K562 (cell line): ENCODE measurements at places on chromosomes 5 and 9.
A peak's percentile ranks its signal among the peaks of the same experiment; 100 is the strongest.

DNA sequence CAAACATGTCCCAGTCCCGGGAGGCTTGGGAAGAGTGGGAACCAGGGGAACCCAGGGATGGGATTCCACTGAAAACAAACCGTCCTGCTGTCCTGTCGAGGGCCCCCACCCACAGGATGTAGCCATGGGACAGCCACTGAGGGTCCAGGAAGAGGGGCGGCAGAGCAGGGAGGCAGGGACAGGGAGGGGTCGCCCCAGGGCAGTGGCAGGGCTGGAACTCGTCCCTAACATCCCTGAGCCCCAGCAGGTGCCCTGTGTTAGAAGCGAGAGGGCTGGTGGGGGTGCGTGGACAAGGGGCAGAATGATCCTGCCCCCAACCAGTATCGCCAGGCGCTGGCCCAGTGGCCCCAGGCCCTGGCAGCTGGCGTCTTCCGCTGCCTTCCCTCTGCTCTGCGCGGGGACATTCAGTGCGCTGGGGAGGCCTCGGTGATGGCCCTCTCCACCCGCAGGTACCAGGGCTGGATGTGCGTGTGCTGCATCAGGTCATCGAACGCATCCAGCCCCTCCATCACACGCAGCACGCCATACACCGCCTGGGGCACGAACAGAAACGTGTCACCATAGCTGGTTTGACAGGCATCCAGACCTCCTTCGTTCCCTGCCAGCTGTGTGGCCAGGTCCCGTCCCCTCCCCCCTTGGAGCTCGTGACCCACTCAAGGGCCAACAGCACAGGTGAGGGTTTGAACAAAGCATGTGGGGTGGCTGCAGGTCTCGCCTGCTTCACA, 6.6 kb downstream of the PTGES2 start:
- DNase-seq, result no peak

GRCh38 chr9:101201630-101202029, 173.1 kb downstream of the PLPPR1 start:
- DNase-seq, result no peak

DNA sequence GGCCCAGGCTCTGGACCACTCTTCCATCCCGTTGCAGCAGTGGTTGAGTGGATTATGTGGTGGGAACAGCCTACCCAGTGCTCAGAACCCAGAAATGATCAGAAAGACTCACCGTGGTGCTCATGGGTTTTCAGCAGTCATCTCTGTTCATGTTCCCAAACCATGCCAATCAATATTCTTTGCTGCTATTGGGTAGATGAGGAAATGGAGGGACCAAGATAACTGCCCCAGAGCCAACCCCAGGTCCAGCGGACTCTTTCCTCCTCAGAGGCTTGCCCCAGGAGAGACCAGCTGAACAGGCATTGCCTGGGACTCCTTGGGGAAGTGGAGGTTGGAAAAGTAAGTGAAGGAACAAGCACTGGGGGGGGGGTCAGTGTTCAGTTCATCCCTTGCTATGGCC, 38.1 kb downstream of the ALG2 start:
- no peak for DNase-seq

DNA sequence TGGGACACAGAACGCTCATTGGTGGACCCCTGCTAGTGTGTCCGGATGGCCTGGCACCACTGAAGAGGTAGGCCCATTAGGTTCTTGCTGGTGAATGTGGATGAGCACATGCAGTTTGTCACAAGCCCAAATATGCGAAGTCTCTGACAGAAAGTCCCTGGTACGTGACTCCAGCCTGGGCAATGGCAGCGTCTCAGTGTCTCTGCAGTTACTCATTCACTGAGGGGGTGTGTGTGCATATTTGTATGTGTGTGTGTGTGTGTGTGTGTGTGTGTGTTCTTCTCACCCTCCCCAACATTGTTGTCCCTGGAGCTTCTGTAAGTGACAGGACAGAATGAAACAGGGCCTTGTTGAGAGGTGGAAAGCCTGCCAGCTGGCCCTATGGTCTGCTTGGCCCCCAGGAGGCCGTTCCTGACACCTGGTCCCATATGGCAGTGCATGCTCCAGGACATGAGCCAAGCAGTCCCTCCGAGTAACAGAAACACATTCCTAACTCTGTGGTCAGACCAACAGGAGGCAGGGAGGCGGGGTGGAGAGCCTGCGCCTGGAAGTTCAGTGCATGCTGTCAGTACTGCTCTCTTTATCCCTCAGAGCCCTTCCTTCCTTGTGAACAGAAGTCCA, 169.9 kb downstream of the SLC28A3 start:
- DNase-seq, result peak; percentile 6

GRCh38 chr9:71119746-71120145, 1.7 kb downstream of the TRPM3 start:
- no peak for DNase-seq

- no peak for DNase-seq
These were observed 753.3 kb downstream of the IRX1 start for GRCh38 chr5:4348919-4349318.

DNA sequence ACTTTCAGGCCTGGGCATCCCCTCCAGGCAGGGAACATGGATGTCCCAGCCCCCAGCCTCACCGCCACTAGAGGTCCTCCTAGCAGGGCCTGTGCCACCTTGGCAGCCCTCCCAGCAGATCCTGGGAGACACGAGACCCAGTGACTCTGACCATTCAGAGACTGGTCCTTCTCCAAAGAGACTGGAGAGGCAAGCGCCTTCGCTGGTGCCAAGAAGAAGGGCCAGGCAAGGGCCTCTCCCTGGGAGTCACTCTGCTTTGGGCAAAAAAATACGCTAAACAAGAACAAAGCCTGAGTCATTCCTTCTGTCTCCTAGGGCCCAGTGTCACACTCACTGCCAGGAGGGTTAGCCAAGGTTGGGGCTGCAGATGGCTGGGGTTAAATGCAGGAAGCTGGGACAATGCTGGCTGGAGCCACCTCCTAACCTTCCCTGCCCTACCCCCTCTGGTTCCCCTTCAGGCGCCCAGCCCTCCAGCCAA, 35.3 kb upstream of the SMIM23 start:
- DNase-seq, result peak; percentile 27

GRCh38 chr5:1140171-1140817, 28.4 kb upstream of the SLC12A7 start:
- peak; percentile 81 for DNase-seq

GRCh38 chr5:61638476-61638875, 306.4 kb downstream of the ZSWIM6 start:
- DNase-seq, result no peak

DNA sequence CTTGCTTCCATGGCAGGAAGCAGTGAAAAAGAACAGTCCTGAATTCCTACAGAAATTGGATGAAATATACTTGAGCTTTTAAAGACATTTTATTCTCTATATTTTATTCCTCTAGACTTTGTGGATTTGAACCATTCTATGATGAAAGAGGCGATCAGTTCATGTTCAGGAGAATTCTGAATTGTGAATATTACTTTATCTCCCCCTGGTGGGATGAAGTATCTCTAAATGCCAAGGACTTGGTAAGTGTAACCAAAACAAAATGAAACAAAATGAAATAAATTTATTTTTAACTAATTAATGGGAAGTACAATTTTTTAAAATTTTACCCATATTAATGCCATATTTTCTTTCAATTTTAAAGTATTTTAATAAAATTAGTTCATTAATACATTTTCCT, 34.1 kb downstream of the STARD4 start:
- DNase-seq, result no peak

DNA sequence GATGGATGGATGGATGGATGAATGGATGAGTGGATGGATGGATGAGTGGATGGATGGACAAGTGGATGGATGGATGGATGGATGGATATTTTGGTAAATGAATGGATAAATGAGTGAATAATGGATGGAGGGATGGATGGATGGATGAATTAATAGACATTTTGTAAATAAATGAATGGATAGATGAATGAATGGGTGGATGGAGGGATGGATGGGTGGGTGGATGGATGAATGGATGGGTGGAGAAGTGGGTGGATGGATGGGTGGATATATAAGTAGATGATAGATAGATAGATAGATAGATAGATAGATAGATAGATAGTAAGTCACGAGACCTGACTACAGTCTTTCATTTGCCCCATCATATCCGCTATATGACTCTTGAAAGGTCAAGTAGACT, 82.7 kb upstream of the OLFM1 start:
- no peak for DNase-seq

GRCh38 chr5:83711982-83712601, 8.6 kb downstream of the HAPLN1 start:
- peak; percentile 49 for DNase-seq

DNA sequence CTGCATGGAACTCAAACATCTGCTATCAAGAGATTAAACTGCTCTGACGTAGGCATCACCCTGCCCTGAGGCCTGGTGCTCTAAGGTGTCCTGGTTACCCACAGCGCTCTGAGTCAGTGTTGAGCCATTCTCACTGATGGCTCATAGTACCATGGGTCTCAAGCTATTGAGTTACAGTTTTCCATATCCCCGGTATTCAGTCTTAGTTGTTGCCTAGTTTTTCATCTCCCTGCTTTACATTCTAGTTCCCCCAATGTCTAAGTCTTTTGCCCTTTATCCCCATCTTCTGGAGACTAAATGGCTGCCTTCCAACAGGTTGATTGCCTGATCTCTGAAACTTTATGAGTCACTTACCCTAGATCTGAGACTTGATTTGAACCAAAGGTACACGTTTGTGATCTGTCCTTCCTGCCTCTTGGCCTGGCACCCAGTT, 161.2 kb upstream of the PTGER4 start:
- DNase-seq, result no peak

- DNase-seq, result no peak
These were observed 203.4 kb downstream of the CACNA1B start for GRCh38 chr9:138080979-138081378.

- DNase-seq, result no peak
These were observed 64.4 kb downstream of the AUH start for GRCh38 chr9:91297306-91297705.

- DNase-seq, result no peak
These were observed 24.6 kb upstream of the BNIP1 start for GRCh38 chr5:173119719-173120118.

- no peak for DNase-seq
These were observed 95.0 kb upstream of the NR5A1 start for GRCh38 chr9:124602204-124602603.

DNA sequence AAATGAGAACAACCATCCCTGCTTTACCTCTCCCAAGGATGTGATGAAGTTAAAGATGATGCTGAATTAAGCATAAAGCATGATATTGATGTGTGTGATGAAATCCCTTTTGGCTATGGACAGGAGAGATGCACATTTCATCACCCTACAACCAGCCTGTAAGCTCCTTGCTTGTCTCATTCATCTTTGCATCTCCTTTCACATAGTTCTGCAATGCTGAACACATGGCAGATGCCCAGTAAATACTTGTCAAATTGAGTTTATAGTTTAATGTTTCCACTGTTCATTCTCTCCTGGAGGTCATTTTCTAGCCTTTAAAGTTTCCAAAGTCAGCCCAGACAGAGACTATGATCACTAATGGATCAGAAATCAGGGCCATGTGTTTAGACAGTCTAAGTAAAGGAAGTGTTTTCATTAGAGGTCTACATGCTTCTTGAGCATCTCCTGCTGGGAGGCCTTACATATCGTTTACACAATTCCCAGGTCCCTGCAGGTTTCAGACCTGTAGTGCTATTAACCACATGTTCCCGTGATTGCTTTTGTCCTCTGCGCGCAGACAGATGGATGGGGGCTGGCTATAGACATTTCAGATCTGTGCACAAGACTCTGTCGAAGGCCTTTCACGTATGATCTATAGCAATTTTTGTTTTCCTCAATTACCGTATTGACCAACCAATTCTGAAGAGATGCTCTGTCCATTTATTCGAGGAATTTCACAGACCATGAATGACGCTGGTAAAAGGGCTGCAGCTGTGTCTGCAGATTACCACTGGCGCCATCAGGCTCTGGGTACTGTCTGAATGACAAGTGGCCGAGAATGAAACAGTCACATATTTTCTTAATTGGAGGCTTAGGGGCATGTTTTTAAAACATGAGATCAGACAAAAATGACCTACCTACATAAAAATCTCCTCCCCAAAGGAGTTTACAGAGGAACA, 49.0 kb upstream of the CKMT2 start:
- DNase-seq, result no peak
